ENCODE measurements at places on chromosomes 4 and X.

- no peak for DNase-seq
Measured at GRCh38 chr4:144356941-144357381, 216.4 kb upstream of the GYPA start.

DNA sequence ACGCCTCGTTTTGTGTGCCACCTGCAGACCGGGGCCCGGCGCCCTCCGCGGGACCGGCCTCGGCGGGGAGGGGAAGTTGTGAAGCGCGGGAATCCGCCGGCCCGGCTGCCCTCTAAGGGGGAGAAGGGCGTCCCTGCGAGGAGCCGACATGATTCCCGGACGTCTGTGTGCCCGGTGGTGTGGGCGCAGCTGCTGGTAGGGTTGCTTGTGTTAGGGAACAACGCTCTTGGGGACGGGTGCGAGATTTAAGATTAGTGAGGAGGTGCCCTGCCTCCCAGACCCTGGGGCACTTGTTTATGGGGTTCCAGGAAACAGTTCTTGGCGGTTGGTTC lies 627 bp downstream of the CDKN2AIP start:
- DNase-seq, result no peak

DNA sequence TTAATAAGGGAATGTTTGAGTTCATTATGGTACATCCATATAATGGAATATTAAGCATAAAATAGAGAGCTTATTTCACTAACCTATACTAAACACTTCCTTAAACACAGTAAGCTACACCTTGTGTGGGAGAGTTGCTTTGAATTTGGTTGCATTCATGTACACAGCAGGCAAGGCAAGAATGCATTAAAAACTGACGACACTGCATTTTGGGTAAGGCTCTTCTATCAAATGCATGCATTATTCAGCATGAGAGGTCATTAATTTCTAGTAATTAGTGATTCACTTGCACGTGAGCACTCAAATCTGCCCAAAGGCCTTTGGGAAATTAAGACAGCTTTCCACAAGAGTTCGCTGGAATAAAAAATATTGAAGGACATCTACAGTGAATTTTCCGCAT lies 8.8 kb upstream of the C1GALT1C1 start:
- DNase-seq, result no peak

- DNase-seq, result no peak
Measured at GRCh38 chr4:3269991-3270611, 21.1 kb downstream of the MSANTD1 start.

DNA sequence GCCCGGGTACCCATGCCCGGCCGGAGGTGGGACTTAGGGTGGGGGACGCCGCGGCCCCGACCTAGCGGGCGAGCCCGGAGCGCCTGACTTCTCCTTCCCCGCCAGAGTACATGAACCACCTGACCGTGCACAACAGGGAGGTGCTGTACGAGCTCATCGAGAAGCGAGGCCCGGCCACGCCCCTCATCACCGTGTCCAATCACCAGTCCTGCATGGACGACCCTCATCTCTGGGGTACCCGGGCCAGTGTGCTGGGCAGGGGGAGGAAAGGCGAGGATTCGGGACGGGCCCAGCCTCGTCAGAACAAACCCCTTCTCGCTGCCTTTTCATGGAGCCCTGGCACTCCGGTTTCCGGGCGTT lies 622 bp downstream of the TAFAZZIN start:
- DNase-seq, result peak; percentile 77

GRCh38 chr4:76696109-76696508 lies 201.8 kb downstream of the SOWAHB start:
- DNase-seq, result peak; percentile 8

GRCh38 chr4:37043342-37043741 lies 201.2 kb upstream of the NWD2 start:
- no peak for DNase-seq

DNA sequence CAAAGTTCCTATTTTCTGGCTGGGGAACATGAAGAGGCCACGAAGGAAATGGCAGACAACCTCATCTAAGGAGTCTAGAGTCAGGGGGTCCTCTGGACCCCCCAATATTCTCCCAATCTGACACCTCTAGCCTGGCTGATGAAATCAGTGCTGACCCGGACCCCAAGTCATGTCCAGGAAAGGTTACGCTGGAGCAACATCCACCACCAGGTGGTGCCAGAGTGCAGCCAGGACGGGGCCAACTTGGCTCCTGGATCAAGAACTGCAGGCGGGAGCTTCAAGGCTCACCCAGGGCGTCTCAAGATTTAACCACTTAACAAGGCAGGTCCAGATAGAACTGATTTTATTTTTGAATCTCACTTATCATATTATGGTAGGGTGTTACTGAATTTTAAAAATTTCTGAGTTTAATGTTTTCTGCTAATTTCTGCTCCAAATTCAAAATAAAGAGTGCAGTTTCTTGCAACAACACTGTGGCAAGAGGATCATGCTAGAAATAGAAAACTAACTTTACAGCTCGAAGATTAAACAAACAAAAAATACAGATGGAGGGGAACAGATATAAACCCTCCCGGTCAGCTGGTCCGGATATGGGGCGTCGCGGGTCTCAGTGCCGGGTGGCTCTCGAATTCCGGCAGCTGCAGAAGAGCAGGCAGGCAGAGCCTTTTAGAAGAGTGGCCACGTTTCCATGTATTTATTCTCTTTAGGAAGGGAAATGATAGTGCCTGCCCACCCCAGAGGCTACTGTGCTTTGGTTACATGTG lies 135.5 kb downstream of the AFAP1 start:
- DNase-seq, result peak; percentile 62

DNA sequence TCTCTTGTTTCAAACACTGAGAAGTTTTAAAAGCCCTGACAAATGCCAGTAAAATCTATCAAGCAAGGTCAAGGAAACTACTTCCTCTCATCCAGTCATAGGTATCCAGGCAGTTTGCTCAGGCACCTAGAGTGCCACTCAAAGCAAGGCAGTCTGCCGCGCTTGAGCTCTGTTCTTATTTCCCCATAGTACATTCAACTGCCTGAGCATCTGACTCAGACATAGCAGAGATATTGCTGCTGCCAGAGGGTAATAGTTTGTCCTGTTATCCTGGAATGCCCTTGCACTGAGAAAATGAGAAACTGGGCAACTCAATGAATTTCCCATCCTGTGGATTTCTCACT lies 16.1 kb upstream of the ATP8A1 start:
- DNase-seq, result no peak

DNA sequence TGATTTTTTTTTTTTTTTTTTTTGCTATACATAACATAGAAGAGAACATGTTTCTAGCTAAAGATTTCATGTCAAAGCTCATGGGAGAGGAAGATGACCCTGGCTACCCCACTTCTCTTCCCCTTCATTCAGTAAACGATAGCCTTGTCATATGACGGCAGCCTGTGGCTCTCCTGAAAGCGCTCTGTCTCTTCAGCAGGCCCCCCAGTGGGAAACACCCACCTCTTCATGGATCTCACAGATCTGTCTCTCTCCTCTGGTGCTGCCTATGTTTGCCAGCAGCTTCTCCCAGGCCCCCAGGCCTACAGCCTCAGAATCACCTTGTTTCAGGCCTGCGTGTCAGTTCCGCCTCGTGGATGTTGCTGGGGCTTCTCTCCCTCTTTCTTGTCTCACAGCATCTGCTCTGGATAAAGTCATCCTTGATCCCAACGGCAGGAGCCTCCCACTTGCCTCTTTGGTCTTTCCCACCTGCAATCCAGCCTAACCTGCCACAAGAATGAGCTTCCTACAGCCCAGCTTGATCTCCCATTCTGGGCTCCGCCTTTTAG lies 34.6 kb downstream of the RHOH start:
- DNase-seq, result no peak

DNA sequence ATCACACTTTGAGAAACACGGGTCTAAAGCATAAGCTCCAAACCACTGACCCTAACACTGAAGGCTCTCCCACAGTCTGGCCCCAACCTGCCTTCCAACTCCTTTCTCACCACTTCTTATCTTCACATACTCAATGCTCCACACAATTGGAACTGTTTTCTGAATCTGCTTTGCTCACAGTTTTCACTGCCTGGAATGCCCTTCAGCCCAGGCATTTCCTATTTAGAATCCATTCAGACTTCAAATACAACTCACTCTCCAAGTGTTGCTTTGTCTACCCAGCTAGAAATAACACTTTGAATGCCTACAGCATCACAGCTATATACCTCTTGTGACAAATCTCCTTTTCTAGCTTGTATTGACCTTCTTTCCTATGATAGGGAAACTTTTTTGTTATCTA lies 10.2 kb downstream of the OTUD4 start:
- DNase-seq, result no peak

DNA sequence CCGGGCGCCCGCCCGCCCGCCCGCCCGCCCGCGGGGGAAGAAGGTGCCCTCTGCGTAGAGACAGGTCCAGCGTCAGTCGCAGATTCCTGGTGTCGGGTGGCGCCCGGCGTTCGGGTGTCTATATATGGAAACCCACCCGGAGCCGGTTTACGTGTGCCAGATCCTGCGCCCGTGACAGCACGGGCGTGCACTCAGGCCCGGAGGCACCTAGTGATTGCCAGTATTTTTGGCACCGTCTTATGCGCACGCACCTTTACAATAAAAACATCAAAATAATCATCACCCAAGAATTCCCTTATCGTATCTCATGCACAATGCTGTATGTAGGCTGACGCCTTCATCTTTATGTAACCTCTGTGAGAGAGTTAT lies 519 bp downstream of the SLC25A4 start:
- no peak for DNase-seq

- peak; percentile 52 for DNase-seq
Measured at GRCh38 chr4:41709844-41710481, 38.6 kb downstream of the PHOX2B start.

- DNase-seq, result no peak
Measured at GRCh38 chr4:146291313-146291712, 77.0 kb downstream of the REELD1 start.

DNA sequence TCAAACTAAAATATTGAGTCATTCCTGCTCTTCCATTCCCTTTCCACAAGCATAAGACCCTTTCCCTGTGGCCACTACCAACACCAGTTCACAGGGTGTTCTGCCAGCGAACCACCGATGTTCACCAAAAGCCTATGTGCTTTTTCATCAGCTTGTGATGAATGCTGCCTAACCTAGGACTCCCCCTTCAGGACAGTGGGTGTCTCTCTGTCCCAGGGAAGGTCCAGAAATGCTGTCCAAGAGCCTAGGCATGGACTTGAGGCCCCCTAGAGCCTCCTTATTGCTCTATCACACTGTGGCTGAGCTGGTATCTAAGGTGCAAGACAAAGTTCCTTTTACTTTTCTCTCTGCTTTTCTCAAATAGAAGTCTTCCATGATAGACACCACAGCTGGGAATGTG lies 1015.6 kb downstream of the PCDH19 start:
- peak; percentile 1 for DNase-seq

DNA sequence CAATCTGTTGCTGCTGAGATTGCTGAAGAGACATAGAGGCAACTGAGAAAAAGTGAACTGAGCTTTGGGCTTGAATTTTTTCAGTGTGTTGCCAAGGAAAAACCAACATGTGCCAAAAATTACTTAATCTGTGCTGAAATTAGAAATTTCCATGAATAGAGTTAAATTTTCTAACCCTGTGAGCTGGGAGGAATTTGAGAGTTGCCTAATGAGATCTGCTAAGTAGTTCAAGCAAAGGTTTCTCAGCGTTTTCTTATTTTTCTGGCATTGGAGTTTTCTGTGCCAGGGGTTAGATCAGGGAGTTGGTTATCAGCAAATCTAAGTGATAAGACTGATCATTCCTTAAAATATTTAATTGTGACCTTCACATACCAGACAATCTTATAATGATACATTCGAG lies 457.5 kb upstream of the GNPDA2 start:
- no peak for DNase-seq

- DNase-seq, result no peak
Measured at GRCh38 chr4:115279330-115279729, 165.9 kb upstream of the NDST4 start.

DNA sequence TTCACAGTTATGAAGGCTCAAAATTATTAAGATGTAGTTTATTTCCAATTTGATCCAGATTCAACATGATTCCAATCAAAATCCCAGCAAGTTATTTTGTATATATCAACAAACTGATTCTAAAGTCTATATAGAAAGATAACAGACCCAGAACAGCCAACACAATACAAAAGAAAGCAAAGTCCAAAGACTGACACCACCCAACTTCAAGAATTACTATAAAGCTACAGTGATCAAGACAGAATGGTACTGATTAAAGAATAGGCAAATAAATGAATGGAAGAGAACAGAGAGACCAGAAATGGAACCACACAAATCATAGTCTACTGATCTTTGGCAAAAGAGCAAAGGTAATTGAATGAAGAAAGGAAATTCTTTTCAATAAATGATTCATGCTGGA lies 34.9 kb downstream of the NFXL1 start:
- no peak for DNase-seq

- no peak for DNase-seq
Measured at GRCh38 chrX:12657433-12657832, 133.8 kb upstream of the PRPS2 start.

GRCh38 chrX:97525981-97526380 lies 642.3 kb downstream of the RPA4 start:
- DNase-seq, result no peak

- DNase-seq, result no peak
Measured at GRCh38 chr4:120730777-120731320, 191.7 kb downstream of the PRDM5 start.

DNA sequence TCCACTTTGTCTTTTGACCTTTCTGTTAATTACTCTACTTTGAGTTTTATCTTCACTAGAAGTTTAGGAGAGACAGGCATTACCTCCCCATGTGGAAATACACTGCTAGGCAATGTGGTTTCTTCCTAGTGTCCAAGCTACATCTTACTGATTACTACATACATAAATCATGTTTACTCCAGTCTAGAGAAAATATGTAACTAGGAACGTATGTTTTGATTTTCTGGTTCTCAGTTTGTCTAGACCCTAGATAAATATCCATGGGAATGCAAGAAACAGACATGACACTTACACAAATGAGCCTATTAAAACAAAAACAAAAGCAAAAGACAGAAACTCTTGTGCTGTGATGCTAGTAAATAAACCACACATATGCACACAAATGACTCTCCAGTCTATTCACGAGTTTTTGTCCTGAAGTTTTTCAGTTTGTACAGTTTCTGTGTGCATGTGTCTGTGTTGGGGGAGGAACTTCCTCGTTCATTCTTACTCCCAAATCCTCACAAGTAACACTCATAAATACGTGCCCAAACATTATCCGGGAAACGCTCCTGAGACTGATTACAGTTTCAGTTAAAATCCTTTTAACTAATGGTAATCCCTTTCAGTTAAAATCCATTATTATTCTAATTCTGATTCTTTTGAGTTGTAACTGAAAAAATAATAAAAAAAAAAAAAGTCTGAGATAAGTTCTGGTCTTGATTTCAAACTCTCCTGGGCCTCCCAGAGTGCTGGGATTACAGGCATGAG lies 283.5 kb upstream of the FTHL17 start:
- DNase-seq, result no peak

- peak; percentile 15 for DNase-seq
Measured at GRCh38 chr4:54230484-54231418, 1.7 kb downstream of the PDGFRA start.

DNA sequence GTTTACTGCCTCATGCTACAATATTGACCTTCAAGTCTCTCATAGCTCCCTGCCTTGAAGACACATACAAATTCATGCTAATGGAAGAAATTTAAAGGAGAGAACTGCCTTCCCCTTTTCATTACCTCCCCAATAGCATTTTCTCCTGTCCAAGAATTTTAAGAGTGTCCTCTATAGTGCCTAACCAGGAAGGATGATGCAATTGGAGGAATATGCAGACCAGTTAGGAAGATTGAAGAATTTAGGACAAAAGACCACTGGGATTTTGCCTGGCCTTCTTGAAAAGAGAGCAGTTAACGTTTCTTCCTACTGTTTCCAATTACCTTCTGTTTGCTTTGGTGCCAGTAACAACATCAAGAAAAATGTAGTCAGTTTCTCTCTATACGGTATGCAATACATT lies 443.9 kb downstream of the INPP4B start:
- DNase-seq, result no peak
